ENCODE measurements at places on chromosomes 2 and 18.

- no peak for DNase-seq
Measured at GRCh38 chr2:85017411-85018048, 46.6 kb downstream of the KCMF1 start.

- DNase-seq = no peak
Measured at GRCh38 chr2:202019689-202020450, 13.8 kb upstream of the FZD7 start.

GRCh38 chr18:36083729-36084128 lies 16.4 kb upstream of the RPRD1A start:
- no peak for DNase-seq

GRCh38 chr2:217746808-217747207 lies 256.0 kb downstream of the TNS1 start:
- no peak for DNase-seq

- DNase-seq = no peak
Measured at GRCh38 chr2:118981632-118982031, 39.6 kb downstream of the MARCO start.

DNA sequence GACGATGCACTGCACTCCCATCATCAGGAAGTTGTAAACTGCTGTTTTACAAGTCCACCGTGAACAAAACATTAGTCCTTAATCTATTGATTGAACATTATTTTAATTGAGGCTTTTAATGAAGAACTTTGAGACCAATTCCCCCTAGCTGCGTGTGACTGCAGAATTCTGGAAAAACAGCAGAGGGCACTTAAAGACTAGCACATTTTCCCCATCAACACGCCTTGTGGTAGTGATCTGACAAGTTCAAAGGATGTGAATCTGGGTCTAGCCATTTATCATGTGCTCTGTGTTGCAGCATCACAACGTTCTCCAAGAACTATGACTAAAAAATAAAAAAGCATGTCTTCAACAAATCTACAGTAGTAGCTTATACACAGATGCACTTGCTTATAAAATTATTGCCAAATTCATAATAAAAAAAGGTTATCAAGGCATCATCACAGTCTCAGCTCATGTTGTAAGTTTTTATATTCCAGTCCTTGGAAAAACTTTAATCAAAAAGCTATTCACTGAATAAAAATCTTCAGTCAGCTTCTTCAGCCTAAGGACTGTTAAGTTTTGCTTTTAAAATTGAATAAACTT lies 35.8 kb downstream of the SKOR2 start:
- no peak for DNase-seq

GRCh38 chr18:10705786-10706185 lies 180.0 kb downstream of the NAPG start:
- DNase-seq = no peak

DNA sequence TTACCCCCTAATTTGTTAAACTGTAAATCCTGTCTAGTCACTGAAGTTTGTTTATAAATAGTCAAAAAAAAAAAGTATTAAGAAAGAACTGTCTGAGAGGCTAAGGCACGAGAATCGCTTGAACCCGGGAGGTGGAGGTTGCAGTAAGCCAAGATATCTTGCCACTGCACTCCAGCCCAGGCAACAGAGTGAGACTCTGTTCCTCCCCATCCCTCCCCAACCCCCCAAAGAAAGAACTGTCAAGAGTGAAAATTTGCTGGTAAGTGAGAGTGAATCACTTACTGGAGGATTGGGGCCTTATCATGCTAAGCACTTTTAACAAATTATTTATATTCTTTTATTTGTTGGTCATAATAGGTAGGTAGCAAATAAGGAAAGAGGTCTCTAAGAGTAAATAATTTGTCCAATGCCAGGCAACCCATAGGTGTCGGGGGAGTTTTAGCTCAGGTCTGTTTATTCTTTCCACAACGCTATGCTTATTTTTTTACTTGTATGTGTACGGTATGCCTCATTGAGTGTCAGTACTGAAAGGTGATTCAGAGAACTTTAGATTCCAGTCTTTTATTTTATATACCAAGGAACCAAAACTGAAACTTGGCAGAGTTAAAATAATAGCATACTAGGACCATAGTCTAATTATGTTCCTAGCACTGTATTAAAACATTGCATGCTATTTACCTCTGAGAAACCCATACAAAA lies 2.5 kb downstream of the TAF4B start:
- DNase-seq = no peak

DNA sequence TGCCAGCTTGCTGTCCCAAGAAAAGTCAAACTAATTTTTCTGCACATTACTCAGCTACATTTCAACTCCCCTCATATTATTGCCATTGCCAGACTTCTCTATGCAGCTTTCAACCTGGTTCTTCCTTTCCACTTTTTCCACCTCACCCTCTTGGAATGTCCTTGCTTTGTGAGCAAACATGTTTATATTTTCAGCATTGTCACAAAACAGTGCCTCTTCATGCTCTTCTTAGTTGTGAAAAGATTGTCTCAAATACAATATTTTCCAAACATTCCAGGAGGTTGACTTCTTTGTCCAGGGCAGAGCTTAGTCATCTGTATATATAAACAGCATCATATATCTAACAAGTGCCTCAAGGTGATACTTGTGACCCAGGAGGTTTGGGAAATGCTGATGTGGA lies 803.3 kb upstream of the CELF4 start:
- DNase-seq = no peak

DNA sequence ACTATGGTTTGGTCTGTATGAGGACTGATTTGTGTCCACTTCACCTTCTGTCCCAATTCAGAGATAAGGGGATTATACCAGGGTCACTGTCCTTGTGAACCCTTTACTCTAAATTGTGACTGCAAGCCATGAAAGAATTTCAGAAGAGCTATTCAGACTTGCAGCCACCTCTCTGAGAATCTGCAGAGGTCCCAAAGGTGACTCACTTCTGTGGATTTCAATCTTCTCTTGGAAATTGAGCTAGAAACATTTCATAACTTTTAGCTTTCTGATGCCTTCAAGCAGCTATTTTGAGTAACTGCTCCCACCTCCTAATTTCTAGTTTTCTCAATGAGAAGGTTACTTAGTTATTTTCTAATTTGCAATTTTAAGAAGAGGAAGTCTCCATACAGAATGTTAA lies 1242.4 kb upstream of the ACVR2A start:
- DNase-seq = no peak

DNA sequence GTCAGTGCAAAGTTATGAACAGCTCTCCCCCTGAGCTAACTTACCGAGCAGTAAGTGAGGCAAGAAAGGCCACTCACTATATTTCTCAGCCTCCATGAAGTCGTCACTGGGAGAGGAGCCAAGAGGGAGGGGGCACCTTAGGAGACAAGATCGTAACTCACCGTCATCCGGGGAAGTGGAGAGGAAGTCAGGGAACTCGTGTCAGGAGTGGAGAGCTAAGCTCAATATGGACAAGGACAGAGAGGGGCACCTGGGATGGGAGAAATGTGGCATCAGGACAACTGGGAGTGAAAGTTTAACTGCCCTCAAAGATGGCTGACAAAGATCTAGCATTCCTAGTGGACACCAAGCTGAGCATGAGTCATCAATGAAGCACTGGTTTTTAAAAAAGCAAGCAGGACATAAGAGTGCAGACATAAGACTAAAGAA lies 37.1 kb downstream of the BCL11A start:
- DNase-seq = no peak

GRCh38 chr2:8678731-8679566 lies 2.9 kb upstream of the ID2 start:
- DNase-seq = peak; percentile 72

DNA sequence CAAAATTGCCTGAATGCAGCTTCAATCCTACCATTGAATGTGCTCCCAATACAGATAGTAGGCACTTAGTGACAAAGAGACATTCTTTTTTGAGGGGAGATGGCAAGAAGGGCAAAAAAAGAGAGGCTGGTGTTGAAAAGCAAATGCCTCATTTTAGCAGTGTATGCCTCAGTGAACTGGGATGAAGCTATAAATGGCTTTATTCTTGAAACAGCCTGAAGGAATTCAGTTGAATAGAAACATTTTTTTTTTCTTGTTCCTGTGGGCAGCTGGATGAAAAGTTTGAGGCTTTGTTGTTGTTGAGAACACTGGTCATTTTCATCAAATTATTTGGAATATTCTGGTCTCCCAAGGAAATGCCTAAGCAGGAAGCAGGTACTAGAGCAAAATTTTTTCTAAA lies 228.9 kb downstream of the RNF144A start:
- no peak for DNase-seq

DNA sequence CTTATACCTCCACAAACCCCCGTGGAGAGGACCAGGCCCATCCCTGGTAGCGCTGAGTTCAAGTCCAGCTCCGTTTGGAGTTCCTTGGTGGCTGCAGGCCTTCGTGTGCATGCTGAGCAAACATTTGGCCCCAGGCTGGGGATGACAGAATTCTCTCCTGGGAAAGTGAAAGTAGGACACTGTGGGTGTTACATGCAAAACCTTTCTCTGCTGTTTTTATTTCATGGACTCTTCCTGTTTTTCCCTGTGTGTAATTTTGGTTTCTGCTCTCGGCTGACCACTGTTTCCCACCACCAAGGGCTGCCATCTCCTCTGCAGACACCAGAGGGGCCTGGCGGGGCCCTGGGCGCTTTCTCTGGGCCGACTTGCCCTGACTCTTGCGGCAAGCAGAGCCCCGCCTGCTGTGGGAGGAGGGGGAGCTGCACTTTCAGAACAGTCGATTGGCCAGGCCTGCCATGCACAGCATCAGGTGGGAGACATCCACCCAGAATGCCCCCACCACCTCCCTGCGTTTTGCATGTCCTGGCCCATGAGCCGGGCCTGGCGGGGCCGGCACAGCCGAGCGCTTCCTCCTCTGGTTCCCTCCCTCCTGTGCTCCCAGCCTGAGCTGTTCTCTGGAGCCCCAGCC lies 102.4 kb downstream of the CABLES1 start:
- no peak for DNase-seq

GRCh38 chr2:20048488-20049448 lies 2.7 kb downstream of the LAPTM4A start:
- DNase-seq = no peak

GRCh38 chr2:216215658-216216390 lies 106.7 kb downstream of the XRCC5 start:
- no peak for DNase-seq

- DNase-seq = no peak
Measured at GRCh38 chr2:30385327-30385726, 61.7 kb upstream of the LCLAT1 start.

GRCh38 chr2:21392649-21393048 lies 268.9 kb downstream of the TDRD15 start:
- DNase-seq = no peak
